ENCODE measurements at places on chromosomes 1 and 21.
A peak's percentile ranks its signal among the peaks of the same experiment; 100 is the strongest.

GRCh38 chr1:9006956-9007615 lies 19.1 kb downstream of the SLC2A7 start:
- DNase-seq: no peak

DNA sequence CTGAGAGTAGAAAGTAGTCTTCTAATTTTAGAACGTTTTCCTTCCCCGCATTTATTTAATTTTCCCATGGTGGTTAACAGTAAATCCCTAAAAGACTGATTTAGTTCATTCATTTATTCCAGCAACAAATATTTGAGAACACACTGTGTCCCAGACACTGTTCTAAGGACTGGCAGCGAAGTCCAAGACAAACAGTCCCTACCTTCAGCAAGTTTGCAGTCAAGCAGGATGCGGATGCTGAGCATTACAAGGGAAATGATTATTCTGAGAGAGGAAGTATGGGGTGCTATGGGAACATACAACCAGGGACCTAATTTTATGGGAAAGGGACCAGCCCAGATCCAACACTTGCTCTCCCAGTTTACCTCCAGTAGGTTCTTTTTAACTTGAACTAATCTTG lies 1.2 kb upstream of the C1orf74 start:
- no peak for DNase-seq

- no peak for DNase-seq
Measured at GRCh38 chr1:116038679-116039078, 62.4 kb downstream of the SLC22A15 start.

- no peak for DNase-seq
Measured at GRCh38 chr21:32590130-32590529, 4.8 kb upstream of the TCP10L start.

DNA sequence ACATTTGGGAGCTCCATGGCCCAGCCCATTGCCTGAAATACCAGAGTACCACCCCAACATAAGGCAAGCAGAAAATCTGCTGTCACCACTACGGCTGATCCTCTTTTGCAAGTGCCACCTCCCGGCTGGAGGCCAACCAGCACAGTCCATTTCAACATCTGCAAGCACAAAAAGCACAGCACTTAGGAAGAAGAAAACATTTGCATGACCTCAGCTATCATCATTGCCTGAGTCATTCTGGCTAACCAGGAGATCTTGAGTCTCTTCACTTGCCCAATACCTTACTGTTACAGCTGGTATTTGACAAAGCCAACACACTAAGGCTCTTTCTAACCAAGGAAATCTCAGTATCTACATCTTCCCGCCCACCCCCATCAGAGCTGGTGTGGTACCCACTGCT lies 55.9 kb downstream of the NEK7 start:
- peak; percentile 44 for DNase-seq

GRCh38 chr21:45128613-45129188 lies 54.3 kb downstream of the ADARB1 start:
- DNase-seq: peak; percentile 88

DNA sequence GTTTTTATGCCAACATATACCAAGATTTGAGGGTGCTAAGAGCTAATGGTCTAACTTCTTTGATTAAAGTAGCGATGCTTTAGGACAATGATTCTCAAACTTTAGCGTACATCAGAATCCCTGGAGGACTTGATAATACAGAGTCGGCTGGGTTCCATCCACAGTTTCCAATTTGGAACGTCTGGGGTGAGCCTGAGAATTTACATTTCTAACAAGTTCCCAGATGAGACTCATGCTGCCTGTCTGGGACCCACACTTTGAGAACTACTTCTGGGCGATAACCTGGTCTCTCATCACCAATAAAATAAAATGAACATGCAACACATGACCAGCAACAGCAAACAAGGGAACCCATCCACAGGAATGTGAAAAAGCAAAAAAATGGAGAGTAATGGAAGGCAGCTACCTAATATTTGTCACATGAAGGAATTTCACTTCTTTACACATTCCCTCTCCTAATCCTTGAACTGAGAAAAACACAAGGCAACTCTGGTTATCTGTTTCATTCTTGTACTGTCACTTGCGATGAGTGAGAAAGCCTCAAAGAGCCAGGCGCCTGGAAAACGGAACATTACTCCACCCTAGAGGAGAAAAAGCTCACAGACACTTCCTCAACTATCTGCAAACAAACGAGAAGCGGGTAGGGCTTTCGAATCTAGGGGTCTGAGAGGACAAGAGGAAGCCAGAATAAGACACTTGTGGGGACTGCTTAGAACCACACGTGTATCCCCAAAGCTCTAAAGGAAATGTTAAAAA lies 14.0 kb downstream of the HSF2BP start:
- DNase-seq: peak; percentile 78

Measured in Daoy (cell line).